ENCODE measurements at places on chromosomes 13 and 19.

DNA sequence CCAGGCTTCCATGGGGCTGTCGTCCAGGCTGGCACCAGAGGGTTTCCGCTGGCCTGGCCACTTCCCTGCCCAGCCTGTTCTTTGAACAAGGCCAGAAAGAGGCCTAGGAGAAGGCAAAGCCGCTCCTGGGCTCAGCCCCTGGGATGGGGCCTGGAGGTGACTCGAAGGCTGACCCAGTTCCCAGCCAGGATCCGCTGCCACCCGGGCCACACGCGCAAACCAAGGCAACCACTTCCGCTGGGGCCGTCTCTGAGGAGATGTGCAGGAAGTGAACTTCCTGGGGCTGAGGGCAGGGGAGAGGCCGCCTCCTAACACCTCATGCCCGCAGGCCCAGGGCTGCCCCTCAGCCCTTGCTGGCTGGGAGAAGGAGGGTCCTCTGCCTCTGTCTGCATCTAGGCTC lies 15.2 kb downstream of the PLEKHF1 start:
- no peak for DNase-seq

GRCh38 chr13:103287659-103288058 lies 221.4 kb upstream of the SLC10A2 start:
- DNase-seq = no peak

DNA sequence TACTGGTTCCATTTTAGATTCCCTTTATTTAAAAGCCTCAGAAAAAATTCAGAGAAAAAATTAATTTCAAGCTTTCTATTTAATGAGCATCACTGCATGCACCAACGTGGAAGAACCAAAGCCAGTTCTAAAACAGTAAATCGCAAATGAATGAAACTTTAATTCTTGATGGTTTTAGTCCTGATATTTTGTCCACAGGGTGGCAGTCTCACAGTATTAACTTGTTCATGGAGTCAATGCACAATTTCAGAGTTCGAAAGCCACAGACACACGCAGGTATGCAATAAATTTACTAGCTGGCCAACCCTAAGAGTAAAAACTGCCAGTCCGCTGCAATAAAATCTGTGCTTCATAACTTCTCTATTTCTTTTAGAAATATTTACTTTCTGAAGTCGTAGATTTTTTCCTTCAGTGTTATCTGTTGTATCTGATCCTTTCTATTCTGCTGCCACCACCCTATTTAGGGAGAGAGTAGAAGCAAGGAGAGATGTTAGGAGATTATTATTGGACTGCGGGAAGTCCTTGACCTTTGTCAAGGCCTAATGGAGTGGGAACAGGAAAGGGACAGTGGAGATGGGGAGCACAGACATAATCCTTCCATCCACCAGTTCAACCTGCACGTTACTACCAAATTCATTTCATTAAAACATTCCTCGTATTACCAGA lies 7.0 kb upstream of the WBP4 start:
- peak; percentile 22 for DNase-seq

DNA sequence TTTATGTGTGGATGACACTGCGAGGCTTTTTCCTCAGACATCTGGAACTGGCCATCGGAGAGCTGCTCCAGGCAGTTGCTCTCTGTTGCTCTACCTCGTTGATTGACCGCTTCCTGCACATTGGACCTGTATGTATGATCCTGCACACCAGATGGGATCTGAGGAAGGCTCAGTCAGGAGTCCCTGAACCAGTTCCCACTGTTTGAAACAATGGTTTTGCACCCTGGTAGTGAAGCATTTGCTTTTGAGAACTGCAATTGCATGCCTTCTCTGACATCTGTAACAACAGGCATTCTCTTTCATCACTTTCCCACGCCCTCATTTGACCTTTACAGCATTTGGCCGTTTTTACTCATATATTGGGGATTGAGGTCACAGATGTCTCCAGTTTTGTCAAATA lies 61.1 kb upstream of the NPAS1 start:
- no peak for DNase-seq

DNA sequence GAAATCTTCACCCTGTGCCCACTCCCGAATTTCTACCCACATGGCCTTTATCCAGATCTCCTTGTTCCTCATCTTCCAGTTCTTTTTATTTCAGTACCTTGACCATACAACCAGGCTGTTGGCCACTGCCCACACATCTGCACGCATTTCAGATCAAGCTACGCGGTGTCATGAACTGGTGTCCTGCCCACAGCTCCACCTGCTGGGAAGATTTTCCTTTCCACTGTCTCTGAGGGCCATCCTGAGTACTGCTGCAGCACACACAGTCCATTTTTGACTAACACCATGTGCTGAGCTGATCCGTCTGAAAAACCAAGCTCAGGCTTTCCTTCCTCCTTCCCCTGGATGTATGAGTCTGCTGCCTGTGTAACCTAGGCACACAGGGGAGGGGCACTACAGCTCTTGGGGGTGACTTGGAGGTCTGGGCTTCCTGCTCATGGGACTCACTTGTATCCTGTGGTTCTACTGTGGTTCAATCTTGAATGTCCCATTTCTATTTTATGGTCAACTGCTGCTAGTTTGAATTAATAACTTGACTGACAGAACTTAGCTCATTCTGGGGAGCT lies 71.9 kb downstream of the WASF3 start:
- no peak for DNase-seq

DNA sequence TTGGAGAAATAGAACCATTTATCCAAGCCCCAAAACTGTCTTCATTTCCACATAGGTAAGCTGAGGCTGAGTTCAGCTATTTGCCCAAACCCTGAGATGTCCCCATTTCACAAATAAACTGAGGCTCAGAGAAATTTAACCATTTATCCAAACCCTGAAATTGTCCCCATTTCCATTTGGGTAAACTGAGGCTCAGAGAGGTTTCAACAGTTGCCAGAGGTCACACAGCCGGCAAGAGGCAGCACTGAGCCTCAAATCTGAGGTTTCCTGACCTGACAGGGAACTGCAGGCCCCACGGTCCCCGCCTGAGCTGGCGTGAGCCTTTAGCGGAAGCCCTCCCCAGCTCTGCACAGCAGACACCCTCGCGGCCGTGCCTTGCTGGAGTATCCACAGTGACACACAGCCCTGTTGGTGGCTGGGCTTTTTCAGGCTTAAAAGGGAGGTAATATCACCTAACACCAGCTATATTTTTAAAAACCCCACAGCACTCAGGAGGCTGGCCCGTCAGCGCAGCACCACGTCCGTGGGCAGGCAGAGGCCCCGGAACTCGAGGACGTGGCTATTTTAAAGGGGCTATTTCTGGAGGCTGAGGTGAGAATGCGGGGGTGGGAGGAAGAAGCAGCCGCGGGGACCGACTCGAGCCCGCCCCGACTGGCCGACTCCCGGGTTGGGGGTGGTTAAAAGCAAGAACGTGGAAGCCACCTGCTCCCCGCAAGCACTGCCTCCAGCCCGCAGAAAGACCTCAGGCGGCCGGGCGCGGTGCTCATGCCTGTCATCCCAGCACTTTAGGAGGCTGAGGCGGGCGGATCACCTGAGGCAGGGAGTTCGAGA lies 18.5 kb downstream of the PTPRS start:
- no peak for DNase-seq

- DNase-seq = no peak
Measured at GRCh38 chr13:50415428-50415827, 400.2 kb downstream of the KCNRG start.

- DNase-seq = no peak
Measured at GRCh38 chr19:18743784-18744418, 47.2 kb downstream of the COMP start.

DNA sequence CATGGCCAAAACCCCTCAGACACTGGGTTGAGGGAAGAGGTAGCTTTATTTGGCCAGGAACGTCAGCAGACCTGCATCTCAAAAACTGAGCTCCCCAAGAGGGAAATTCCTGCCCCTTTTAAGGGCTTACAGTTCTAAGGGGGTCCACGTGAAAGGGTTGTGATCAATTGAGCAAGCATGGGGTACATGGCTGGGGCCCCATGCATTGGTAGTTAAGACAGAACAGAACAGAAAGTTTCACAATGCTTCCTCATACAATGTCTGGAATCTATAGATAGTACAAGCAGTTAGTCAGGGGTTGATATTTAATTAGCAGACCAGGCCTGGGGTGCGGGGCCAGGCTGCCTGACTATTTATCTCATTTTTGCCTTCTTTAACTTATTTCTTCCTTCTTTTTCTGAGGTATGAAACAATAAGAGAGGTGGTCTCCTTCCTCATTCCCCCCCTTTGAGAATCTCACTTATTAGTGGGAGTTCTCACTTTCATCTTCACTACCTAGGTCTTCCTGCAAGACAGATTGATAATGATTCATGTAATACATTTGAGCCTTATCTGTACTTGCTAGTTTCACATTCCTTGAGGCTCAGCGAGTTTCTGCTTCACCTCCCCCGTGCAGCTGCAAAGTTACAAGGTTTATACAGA lies 84.8 kb downstream of the SLC25A15 start:
- no peak for DNase-seq

DNA sequence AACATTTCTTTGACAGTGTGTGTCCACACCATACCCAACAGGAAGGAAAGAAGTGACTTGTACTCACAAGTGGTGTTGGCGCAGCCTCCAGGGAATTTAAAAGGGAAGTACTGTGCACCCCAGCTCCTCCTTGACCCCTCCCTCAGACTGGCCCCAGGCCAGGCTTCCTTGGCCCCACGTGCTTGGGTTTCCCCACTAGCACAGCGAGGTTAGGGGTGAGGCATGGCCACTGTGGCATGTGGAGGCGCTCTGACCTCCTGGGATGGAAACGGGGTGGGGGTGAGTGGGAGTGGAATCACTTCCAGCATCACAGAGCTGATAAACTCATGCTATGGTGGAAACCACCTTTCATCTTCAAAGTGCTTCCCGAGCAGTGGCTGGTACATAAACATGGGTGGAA lies 168.6 kb downstream of the ZNF536 start:
- DNase-seq = no peak

GRCh38 chr13:34011552-34012085 lies 193.7 kb downstream of the RFC3 start:
- peak; percentile 14 for DNase-seq

DNA sequence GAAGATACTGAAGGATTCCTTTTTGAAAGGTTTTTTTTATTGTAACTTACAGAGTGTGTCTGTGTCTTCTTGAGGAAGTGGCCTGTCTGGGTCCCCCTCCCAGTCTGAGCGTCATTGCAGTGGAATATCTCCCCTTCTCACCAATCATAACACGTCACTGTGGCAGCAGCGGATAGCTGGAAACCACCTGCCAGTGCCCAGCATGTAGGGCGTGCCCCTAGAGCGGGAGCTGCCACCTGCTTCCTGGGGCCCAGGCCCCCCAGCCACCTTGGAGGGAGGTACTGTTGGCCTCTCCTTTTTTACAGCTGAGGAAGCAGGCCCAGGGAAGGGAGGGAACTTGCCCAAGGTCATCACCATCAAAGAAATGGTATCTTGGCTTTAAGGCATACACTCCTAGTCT lies 4.6 kb upstream of the DNM2 start:
- no peak for DNase-seq

DNA sequence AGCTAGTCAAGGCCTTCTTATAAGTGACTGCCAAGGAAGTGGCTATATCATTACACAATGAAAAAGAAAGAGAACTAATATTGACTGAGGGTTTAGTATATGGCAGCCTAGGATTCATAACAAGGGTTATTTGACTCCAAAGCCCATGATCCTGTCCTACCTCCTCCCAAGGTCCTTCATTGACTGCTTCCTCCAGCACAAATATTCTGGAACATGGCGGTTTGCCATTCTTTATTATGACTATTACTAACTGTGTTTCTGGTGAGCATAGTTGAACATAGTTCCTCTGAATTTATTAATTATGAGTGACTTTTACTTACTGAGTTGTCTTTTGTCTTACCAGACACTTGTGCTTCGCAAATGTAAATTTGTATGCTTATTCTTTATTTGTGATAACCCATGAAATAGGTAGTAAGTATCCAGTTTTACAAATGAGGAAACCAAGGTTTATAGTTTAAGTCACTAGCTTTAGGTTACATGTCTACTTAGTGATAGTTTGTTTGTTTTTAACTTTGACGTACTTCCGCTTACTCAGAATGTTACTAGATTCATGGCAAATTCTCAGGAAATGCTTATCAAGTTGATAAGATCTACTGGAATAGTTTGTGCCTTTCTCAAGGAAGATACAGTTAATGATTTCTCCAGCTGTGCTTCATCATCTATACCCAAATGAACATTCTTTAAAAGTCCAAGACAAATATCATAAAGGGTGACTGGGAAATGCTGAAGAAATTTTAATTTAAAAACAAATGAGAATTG lies 15.5 kb upstream of the DCLK1 start:
- no peak for DNase-seq

GRCh38 chr13:113963376-113963775 lies 10.5 kb downstream of the C13orf46 start:
- no peak for DNase-seq

DNA sequence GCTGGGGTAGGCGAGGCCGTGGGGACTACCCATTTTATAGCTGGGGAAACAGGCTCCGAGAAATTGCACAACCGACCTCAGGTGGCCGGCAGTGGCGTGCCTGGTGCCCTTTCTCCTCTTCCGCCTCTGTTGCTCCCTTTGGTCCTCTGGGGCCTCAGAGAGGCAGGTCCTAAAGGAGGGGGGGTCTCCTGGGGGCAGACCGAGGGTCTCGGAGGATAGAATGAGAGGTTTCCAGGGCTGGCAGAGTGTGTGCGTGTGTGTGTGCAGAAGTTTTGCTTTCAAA lies 11.3 kb downstream of the STX10 start:
- DNase-seq = no peak

GRCh38 chr19:13072188-13072908 lies 30.3 kb downstream of the LYL1 start:
- no peak for DNase-seq

DNA sequence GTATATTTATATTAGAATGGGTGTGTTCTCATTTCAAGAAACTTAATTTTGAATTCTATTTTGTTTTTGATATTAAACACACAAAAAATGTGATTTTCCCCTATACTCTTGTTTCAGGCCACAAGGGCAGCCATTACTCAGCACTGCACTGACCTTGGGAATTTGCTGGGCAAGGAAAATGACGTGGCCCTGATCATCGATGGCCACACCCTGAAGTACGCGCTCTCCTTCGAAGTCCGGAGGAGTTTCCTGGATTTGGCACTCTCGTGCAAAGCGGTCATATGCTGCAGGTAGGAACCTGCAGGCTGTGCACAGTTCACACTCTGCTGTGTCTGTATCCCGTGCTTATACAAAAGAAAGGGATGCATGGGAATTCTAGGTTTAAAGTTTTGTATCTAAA lies 327.3 kb downstream of the ATP8A2 start:
- DNase-seq = no peak

- DNase-seq = no peak
Measured at GRCh38 chr19:11208561-11209471, 11.5 kb upstream of the KANK2 start.

- no peak for DNase-seq
Measured at GRCh38 chr13:31747291-31747690, 8.0 kb downstream of the RXFP2 start.

- no peak for DNase-seq
Measured at GRCh38 chr13:97278435-97279411, 56.6 kb downstream of the MBNL2 start.

GRCh38 chr13:98484289-98485219 lies 92.4 kb downstream of the STK24 start:
- DNase-seq = peak; percentile 96

All from A549 (cell line).